ENCODE measurements at places on chromosomes 12 and 14. TPM values are rescaled to one million over a fixed set of nuclear protein-coding genes. Genes with fewer than 3 reads are reported as not detected.

DNA sequence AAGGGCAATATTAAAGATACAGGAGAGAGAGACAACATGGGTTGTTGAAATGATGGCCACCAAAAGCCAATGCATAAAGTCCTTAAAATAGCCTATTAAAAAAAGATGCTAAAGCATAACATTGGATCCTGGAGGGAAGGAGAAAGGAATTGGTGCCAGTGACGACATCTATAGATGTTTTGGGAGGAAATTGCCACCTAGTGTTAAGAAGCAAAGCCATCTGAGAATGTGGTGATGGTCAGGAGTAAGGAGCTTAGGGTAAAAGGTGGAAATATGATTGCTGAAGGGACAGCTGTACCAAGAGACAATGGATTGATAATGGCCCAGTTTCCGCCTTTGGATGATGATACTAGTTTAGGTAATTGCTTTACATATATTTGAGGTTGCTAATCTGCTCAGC is 85.1 kb downstream of the TMEM30B start:
- no peak for DNase-seq

DNA sequence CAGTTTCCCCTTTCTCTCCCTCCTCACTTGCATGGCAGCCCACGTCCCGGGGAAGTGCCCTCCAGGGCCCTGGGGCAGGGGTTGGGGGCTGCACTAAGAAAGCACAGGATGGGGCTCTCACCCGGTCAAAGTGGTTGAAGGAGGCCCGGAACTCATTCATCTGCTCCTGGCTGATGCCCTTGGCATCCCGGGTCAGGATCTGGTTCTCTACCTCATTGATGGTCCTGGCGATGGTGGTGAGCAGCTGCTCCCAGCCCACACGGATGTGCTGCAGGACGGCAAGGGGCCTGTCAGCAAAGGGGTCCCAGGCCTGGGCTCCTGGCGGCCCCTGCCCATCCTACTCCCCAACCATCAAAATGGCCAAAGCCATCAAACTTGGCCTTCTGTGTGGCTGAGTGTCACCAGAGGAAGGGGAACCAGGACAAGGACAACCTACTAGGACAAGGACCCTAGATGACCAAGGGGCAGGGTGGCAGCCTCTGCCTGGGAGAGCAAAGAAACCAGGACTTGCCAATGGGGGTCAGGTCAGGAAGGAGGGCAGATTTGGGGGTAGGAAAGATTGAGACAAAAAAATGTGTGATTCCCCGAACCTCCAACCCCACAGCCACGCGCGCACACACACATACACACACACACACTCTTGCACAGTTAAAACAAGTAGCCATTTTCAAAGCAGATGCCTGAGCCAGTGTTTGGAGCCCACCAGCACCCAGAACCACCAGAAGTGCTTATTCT is 87.1 kb upstream of the ZFP36L1 start:
- no peak for DNase-seq

GRCh38 chr14:92397150-92397952 is 74.4 kb downstream of the SLC24A4 start:
- no peak for DNase-seq

DNA sequence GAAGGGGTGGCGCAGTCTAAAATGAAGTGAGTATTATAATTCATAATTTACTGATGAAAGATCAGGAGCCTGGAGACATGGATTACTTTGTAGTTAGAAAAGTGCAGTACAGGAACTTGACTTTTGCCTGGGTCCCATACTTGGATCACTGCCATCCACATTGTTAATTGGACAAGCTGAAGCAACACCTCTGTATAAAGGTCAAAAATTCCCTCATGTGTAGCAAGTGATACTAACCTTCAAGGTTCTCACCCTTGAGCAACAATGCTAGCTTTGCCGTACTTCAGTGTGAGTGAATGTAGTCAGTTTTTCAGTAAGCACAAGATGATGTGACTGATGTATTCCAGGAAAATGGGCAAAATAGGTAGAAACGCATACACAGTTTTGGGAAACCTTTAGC is 44.6 kb upstream of the PLBD1 start:
- DNase-seq, result no peak

GRCh38 chr12:130701402-130701744 is 14.7 kb downstream of the RIMBP2 start:
- DNase-seq, result peak; percentile 32

DNA sequence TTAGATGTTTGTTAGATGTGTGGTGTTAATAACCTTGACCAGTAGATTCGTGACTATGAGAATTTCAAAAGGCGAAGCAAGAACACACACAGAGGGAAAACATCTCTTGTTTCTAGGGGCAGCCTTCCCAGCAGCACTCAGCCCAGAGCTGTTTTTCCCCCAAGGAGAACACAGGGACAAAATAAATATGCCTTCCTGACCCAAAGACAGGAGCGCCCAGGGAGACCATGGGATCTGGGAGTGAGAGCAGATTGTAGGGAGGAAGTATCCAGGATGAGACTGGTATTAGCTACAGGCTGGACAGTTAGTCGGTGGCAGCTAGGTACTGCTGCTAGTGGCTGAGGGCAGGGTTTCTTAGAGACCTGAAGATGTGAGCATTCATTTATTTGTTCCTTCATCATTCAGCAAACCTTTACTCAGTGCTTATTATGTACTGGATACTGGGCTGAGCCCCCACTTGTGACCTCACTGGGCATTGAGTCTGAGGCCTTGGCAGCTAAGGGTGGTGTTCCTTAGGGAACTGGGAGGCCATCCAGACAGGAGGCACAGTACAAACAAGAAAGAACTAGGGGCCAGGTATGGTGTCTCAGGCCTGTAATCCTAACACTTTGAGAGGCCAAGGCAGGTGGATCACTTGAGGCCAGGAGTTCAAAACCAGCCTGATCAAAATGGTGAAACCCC is 469.8 kb downstream of the ZFP36L1 start:
- DNase-seq, result no peak

GRCh38 chr12:9735601-9736000 is 2.7 kb upstream of the CLECL1 start:
- no peak for DNase-seq

- DNase-seq, result no peak
Measured at GRCh38 chr12:32118806-32119205, 12.2 kb downstream of the BICD1 start.

DNA sequence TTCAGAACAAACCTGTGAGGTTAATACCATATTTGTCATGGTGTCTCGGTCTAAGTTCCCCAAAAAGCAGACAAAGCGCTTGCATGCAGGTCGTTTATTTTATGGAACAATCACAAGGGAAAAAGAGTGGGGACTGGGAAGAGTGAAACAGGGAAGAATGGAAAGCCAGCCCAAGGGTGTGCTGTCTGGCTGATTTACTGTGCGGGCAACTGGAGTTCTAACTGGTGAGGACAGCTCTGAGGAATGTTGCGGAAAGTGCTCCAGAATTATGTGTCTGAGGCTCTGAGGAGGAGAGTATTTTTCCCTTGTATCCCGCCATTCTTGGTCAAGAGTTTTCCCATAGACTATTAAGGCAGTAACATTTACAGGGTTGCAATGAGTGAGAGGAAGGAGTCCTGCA is 465.4 kb downstream of the RMST start:
- DNase-seq, result no peak

DNA sequence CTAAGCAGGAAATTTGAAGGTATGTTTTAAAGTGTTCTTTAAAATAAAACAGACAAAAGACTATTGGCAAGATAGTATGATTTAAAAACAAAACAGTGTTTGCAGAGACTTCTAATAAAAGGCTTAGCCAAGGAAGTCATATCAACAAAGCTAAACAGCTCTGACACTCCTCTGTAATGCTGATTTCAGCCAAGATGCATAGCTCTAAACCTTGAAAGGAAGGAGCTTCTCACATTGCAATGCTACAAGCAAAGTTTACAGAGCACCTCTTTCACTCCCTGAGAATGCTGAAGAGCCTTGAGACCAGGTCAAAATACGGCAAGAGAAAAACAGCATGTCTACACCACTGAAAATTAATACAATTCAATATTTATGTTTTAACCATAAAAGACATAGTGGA is 51.8 kb downstream of the PARP11 start:
- DNase-seq, result no peak

GRCh38 chr14:33402604-33403003 is 463.9 kb downstream of the NPAS3 start:
- DNase-seq, result no peak

DNA sequence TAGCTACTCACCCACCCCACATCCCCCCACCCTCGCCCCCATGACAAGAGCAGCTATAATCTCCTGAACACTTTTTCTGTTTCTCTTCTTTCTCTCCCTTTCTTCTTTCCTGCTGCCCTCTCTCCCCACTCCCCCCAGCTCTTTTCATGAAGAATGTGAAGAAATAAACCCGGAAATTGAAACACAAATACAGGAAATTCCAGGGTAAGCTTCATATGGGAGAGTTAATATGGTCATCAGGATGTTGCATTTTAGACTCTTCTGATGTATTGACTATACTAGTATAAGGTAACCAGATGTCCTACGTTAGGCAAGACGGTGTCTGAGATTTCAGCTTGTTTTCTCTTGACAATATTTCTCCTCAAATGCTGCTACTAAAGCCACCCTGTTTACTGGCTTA is 41.6 kb upstream of the LRIG3 start:
- no peak for DNase-seq

DNA sequence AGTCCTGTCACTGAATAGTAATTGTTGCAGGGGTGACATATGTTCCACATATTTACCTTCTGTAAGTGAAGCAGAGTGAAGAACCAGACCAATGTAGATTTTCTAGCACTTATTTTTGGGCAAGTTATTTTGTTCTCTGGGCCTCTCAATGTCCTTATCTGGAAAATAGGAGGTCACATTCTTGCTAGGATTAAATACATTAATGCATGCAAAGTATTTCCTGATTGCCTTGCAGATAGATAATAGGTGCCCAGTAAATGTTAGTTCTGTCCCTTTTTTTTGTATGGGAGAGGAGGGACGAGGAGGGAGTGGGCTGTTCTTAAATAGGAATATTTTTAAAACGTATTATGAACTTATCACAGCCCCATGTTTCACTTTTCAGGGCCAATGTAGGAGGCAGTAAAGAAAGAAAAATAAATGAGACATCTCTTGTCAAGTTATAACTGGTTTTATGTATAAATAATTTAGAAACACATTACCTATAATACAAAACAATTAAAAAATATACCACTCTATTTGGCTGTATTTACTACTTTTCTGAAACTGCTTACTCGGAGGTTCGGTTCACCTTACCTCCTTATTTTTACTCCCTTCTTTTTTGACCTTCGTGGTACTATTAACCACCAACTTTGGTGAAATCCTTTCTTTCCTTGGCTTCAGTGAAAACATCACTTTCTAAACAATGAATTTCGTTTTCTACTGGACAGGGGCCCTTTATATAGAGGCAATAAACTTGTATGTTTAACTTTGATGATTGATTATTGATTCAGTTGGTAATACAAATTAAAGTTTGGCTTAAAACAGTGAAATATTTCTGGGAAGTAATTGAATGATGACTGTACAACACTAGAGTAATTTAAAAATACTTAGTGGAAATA is 41.9 kb downstream of the DIP2B start:
- no peak for DNase-seq

DNA sequence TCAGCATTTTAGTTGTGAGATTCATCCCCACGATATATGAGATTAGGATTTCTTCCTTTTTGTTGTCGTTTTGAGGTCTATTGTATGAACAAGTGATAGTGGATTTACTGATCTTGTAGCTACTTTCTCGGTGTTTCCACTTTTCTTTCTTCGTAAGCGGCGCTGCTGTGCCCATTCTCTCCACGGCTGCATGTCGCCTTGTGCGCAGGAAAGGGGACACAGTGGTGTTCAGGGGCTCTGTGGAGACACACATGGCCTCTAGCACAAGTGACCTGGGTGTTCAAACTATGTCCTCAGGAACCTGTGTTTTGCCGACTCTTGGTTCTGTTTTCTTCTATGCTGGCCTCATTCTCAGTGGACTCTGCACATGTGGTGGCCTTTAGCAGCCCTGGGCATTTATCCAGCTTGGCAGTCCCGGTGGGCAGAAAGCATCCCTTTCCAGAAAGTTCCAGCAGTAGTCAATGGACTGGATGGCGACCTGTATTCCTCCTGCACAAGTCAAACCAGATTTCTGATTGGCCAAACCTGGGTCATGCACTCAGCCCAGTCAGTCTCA is 18.7 kb downstream of the CKAP4 start:
- no peak for DNase-seq

DNA sequence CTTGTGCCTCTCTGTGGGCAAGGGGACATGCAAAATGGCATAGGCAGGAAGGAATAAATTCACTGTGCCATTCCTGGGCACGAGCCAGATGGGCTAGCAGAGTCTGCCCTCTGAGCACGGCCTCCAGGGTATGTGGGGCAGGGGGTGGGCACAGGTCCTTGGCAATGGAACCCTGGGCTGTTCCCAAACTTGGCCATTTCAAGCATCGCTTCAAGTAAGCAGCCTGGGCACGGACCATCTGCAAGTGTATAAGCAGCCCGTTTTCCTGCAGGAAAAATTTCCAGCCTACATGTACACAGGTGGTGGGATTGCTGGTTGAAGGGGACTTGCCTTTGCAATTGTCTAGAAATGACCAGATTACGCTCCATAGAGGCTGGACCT is 40.3 kb downstream of the CCDC85C start:
- DNase-seq, result no peak

DNA sequence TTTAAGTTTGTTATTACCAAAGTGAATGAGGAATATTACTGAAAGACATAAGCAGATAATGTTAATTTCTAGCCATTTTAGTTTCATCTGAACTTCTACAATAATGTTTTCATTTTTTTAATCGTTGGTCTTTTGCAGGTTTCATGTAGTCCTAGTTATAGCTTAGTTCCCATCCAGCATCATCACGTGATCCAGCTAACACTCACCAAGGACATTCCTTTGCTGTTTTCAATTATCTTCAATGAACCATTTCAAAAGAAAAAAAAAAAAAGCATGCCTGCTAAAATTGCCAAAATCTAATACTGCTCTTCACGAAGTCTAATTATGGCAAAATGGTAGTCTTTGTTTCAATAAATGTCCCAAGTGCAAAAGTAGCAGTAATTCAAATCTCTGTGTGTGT is 187.7 kb upstream of the ATXN7L3B start:
- no peak for DNase-seq

GRCh38 chr12:111597831-111598636 is 1.1 kb downstream of the ATXN2 start:
- DNase-seq, result no peak

DNA sequence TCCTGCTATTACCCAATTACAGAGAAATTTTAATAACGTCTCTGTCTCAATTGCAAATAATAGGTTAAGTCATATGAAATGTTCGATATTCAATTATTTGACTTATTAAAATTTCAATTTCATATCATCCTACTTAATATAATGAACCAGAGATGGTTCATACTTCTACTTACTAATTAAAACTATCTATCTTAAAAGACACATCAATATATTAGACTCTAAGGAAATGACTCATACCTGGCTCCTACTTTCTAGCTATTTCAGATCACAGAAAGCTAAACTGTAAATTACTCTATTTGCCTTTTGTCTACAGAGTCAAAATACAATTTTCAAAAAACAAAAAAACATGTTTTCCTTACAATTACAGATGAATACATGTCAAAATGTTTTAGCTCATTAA is 99.6 kb downstream of the CAPZA3 start:
- no peak for DNase-seq

- DNase-seq, result no peak
Measured at GRCh38 chr12:22447223-22447622, 97.1 kb downstream of the C2CD5 start.

The ERGIC2 gene
- 16.5 TPM for polyA plus RNA-seq

The FAM186B gene
- polyA plus RNA-seq, result 0.12 TPM

The TSPAN11 gene
- 8.2 TPM for polyA plus RNA-seq

The TAS2R46 gene
- 0.14 TPM for polyA plus RNA-seq

The PCK2 gene
- polyA plus RNA-seq, result 115 TPM

The RPS26 gene
- polyA plus RNA-seq, result 1,922 TPM

The OR4N2 gene
- polyA plus RNA-seq, result not detected

The SLC16A7 gene
- 0.74 TPM for polyA plus RNA-seq

The LRRC43 gene
- 0.39 TPM for polyA plus RNA-seq
